Right renal pelvis (tissue), 4 donors: ENCODE measurements at places on chromosomes 11 and 22. TPM values are rescaled to one million over a fixed set of nuclear protein-coding genes. Genes with fewer than 3 reads are reported as not detected.
A peak's percentile ranks its signal among the peaks of the same experiment; 100 is the strongest.

The RPLP2 gene
- 857 TPM for polyA plus RNA-seq

The SELENOM gene
- polyA plus RNA-seq = 8.2 TPM

The FOLR3 gene
- 2.7 TPM for polyA plus RNA-seq

The INPP5J gene
- polyA plus RNA-seq = 4.6 TPM

The RAB36 gene
- polyA plus RNA-seq = 16.1 TPM

The PANX3 gene
- polyA plus RNA-seq = not detected

The ANO5 gene
- 8.8 TPM for polyA plus RNA-seq

The SLC29A2 gene
- 22.2 TPM for polyA plus RNA-seq

GRCh38 chr22:49564666-49565515 is 262.8 kb downstream of the BRD1 start:
- DNase-seq = no peak

DNA sequence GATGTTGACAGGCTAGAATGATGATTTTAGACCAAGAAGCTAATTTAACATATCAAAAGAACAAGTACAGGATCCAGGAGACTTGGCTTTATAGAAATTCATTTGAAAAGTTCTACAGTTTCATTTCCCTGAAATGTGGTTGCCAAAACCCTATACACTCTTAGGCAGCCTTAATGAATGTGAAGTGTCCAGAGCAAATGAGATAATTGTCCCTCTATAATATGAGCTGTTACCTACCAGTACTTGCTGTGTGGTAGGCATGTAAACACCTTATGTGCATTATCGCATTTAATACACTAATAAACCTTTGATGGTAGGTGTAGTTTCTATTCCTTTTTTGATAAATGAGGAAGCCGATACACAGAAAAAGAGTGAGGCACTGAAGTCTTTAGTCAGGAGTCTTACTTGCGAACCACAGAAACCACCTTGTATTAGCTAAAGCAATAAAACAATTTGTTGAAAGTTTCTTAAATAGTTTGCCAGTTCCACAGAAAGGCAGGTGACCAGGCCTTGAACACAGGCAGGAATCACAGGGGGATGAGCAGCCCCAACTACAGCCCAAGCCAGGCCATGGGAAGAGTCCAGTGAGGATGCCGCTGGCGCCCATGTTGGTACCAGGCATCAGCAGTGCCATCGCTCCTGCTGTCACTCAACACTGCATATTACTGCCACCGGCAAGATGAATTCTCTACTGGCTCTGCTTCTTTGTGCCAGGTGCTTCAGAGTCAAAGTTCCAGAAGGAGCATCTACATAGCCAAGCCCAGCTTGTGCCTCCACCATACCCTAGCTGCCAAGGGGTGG is 81.7 kb downstream of the SWAP70 start:
- no peak for DNase-seq

DNA sequence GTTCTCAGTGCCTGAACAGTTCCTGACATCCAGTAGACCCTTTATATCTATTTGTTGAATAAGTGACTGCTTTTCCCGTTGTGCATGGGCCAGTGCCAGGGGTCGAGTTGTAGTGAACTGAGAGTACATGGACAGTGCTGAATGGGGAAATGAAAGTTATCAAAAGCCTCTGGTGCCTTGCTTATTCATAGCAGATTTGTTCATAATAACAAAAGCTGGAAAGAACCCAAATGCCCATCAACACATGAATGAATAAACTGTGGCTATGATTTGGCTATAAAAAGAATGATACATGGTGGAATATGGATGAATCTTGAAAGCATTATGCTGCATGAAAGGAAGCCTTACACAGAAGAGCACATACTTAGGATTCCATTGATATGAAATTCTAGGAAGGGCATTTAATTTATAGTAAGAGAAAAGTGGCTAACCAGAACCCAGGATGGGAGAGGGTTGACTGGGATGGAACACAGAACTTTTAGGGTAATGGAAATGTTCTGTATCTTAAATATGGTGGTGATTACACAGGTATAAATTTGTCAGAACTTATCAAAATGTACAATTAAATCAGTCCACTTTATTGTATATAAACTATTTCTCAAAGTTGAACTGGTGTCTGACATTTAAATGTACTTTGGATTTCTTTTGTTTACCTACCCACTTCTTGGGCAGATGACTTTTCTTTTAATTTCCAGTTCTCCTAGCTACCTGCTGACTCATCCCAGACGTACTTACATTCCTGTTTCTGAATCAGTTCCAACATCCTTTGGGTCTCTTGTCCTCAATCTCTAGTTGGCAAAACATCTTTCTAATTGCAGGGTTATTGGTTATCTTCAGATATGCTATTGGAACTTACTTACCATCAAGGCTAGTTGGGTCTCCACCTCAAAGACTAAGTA is 42.8 kb downstream of the PACS1 start:
- DNase-seq = no peak

DNA sequence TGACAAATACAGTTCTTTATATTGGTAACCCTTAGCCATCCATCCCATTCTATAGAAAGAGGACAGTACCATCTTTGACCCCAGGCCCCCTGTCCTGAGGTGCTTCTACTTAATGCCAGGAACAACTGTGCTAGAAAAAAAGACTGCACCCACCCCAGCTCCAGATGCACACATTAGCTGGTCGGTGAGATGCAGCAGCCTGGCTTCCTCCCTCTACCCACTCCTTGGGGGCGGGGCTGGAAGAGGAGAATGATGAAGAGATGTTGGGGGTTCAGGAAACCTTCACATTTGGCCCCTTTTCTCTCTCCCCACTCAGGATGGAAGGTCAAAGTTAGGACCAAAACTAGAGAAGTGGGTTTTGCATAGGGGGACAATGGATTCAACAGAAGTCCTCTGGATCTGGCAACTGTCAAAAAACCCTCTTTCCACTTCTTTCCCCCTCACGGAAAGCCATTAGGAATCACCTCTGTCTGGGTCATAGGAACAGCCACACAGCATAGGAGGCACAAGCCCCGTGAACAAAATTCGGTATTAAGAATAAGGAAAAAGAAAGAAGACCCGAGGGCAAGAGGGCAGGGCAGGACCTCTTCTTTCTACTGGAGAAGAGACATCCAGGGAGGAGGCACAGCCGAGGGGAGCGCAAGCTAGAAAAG is 755 bp downstream of the NRIP3 start:
- DNase-seq = no peak

DNA sequence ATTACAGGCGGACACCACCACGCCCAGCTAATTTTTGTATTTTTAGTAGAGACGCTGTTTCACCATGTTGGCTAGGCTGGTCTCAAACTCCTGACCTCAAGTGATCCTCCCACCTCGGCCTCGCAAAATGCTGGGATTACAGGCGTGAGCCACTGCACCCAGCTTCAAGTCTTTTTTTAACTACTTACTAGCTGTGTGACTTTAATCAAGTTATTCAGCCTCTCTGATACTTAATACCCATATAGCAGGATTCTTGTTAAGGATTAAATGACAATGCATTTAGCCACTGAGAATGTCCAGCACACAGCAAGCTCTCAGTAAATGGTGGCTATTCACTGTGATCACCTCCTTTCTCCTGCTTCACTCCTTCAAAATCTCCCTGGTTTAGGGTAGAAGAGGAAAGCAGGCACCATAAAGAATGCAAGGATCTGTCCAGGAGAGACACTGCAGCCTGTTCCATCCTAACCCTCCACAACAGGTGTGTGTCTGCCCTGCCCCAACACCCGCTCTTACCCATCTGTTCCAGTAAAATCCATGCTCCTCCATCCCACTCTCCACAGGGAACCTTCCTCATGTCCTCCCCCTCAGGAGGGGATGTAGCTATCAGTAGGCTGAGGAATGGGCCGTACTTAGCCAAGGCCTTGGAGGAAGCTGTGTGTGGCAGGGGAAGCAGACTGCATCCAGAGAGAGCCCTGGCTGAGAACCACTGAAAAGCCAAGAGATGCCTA is 69.3 kb downstream of the MICAL3 start:
- no peak for DNase-seq

DNA sequence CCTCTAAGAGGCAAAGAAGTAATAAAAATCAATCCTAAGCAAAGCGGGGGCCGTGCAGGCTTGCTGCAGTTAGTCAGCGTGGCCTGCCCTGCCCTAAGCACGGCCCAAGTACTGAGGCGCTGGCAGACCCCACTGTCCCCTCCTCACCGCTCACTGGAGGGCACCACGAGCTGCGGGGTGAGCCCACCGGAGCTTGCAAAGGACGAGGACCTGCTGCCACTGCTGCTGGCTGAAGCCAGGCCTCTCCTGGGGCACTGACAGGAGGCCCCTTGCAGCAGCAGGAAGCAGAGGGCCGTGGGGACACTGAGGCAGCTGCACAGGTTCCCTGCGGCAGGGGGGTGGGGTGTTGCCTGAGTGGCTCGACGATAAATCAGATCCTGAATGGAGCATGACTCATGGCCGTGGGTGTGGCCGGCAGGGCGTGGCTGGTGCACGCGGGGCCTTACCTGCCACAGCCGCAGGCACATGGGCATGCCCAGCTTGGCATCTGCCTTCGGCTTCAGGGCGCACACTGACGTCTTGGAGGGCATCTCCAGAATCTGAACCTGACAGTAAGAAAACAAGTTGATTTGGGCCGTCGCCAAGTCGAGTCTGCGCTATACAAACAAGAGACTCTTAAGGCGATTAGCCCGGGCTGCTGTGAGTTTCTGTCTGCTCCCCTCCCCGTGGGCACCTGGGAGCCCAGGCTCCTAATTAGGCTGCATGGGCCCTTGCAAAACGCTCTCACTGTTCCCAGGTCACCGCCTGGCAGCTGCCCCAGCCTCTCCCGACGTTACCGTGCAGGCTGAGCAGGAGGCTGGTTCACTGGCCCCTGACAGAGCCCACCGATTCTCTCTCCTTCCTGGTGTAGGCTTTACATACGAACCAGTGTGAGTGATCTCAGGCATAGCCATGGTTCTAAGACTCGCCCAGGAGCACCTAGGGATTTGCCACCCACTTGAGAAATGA is 45.9 kb downstream of the TBX1 start:
- no peak for DNase-seq

DNA sequence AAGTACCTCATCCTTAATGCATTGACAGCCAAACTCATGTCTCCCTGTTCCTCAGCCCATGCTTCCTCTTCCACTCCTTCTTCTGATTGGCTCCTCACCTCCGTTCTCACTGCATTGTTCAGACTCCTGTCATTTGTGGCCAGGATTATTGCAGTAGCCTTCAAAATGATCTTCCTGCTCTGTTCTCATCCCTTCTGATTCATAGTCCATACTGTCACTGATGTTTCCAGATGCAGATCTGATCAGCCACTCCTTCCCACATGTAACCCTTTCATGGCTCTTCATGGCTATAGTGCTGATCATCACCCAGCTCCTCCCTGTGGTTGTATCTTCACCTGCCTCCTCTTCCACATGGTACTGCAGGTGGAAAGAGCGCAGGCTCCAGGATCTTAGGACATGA is 71.7 kb downstream of the DEPDC5 start:
- no peak for DNase-seq

GRCh38 chr11:45661439-45662055 is 3.9 kb downstream of the CHST1 start:
- DNase-seq = no peak

DNA sequence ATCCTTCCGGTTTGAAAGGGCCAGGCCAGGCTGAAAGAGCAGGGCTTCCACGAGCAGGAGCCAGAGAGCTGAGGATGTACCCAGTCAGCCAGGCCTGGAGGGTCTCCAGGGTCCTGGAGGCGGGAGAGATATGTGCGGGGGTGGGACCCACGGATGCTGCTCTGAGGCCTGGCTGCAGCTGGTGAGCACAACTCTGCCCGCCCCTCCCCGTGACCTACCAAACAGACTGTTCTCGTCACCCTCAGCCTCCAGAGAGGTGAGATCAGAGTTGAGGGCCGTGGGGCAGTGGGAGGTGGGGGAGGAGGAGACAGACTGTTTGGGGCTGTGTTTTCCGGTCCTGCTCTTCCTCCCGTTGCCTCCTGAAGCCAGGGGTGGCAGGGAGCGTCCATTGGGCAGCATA is 42.2 kb downstream of the TRIOBP start:
- peak; percentile 55 for DNase-seq

DNA sequence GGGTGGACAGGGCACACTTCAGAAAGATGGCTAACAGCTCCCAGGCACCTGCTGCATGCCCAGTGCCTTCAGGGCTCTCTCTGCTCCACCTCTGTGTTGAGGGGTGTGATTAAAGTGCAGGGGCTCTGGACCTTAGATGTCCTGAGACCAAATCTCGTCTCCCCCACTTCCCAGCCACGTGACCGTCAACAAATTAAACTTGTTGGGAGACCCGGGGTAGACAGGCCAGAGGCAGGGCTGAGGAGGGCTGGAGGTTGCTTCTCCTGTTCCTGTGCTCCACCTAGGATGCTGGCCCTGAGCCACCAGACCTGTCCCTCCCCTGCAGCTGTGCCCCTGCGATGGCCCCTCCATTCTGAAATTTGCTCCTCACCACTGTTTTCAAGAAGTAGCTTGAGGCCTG is 17.0 kb downstream of the NPTXR start:
- DNase-seq = no peak

GRCh38 chr11:20589796-20590195 is 9.6 kb upstream of the SLC6A5 start:
- DNase-seq = no peak

GRCh38 chr11:64115531-64116522 is 50.1 kb downstream of the MACROD1 start:
- no peak for DNase-seq

GRCh38 chr11:130523609-130524008 is 75.2 kb downstream of the ADAMTS15 start:
- no peak for DNase-seq

GRCh38 chr11:134155456-134155855 is 68.3 kb downstream of the NCAPD3 start:
- no peak for DNase-seq

DNA sequence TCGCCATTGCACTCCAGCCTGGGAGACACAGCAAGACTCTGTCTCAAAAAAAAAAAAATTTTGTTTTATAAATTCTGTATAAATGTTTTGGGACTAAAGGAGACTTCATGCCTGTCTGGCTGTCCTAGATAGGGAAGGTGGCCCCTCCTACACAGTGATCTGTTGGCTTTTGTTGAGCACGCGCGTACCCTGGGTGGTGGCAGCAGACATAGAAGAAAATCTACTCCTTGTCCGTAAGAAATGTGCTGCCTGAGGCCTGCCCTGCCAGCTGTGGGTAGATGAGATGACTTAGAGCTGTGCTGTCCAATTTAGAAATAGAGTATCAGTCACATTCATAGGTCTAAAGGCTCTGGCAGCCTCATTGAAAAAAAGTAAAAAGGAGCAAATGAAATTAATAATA is 37.0 kb downstream of the AP2A2 start:
- DNase-seq = no peak

DNA sequence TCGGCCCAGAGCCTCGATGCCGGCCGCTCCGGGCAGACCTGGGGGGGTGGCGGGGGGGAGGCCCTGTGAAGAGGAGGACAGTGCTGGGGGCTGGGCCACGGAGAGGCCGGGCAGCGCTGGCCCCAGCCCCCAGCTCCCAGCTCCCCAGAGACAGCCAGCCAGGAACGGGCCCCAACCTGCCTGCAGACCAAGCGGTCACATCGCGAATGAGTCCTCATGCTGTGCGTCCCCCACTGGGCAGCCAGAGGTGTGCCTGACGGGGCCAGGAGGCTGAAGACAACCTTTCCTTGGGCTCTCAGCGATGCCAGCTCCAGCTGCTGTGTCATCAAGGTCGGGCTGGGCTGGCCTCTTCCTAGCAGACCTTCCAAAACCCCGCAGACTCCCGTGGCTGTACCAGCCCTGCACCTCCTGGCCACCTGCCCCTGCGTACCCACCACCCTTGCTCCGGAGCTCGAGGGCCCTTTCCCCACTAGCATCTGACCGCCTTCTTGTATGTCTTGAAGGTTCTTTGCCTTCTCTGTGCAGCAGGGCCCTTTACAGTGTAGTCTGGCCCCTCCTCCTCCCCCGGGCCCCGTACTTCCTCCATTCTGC is 88.4 kb downstream of the CDKN1C start:
- no peak for DNase-seq

GRCh38 chr11:101915791-101916291 is 481 bp downstream of the ANGPTL5 start:
- peak; percentile 14 for DNase-seq

GRCh38 chr11:65526744-65527143 is 1.9 kb downstream of the SCYL1 start:
- no peak for DNase-seq
